ENCODE measurements at places on chromosomes 11 and 22.
A peak's percentile ranks its signal among the peaks of the same experiment; 100 is the strongest.

DNA sequence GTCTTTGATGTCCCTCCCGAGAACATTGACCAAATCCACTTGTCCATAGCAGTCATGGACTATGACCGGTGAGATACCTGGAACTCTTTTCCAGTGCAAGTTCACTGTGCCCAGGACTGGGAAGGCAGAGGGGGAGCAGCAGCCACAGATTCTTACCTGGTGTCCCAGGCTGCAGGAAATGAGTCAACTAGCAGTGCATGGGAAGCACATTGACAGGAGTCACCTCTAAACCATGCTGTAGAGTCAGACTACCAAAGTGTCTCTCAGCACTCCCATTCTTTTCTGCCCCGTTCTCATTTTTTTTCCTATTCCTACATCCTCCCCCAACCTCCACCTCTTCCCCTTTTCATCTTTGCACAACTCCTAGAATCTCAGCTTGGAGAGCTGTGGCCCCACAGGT lies 67.2 kb upstream of the OLFML1 start:
- no peak for DNase-seq

DNA sequence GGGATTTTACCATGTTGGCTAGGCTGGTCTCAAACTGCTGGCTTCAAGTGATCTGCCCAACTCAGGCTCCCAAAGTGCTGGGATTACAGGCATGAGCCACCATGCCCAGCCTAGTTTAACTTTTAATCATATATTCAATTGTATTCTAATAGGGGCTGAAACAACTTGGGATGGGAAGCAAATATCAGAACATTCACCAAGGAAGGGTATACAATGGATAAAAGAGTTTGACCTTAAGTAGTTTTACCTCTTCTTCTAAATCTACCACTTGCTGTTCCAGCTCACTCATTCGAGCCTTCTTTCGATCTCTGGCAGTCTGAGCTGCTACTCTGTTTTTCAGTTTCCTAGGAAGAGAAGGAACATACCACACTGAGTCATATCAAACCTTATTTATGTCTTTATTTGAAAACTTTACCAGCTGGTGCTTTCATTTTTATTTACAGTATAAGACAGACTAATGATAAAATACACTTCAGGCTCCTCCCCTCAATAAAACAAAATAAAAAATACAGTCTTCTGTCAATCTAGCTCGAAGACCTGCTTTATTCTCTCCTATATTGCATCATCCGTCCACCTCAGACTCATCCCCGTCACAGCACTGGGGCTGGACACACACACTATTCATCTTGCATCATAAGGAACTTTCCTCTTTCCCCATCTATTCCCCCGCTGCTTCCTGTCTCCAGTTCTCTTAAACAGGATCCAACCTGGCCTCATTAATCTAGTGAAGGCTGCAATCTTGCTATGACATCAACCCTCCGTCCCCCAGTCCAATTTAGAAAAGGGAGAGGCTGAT lies 1.4 kb downstream of the XBP1 start:
- peak; percentile 81 for DNase-seq

GRCh38 chr22:49420651-49421050 lies 407.0 kb downstream of the BRD1 start:
- DNase-seq, result no peak

- DNase-seq, result no peak
These were observed 231.9 kb upstream of the ISX start for GRCh38 chr22:34834059-34834458.

- DNase-seq, result no peak
These were observed 4.8 kb upstream of the CAT start for GRCh38 chr11:34433899-34434298.

GRCh38 chr22:45006111-45006963 lies 3.5 kb downstream of the PHF21B start:
- no peak for DNase-seq

DNA sequence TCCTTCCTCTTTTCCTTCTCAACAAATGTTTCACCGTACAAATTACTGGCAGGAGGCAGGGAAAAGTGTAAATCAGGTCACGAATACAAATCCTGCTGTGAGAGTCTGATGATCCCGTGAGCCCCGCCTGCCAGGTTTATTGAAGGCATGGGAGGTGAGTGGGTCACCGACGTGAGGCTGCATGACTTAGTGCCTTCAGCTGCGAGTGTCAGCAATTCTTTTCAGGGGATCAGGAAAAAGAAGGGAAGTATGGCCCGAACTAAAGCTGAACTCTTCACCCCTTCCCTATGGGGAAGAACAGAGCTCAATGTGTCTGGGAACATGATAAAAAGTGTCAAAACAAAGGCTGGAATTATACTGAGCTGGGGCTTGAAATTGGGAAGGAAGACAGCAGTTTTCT lies 166.2 kb downstream of the OPCML start:
- DNase-seq, result no peak

DNA sequence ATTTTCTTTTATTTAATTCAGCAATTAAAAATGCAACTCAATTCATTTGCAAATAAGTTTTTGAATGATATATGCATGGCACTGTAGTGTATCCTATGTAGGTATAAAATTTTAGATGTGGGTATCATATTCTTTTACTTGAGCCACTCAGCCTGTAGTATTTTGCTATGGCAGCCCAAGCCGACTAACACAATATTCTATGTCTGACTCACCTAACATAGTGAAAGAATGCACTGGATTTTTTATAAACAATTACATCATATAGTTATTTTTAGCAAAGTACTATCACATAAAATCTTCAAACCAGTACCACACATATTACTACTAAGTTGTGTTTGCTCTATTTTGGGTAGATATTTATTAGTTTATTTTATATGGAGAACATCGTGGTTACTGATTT lies 21.9 kb upstream of the GRIA4 start:
- DNase-seq, result peak; percentile 52

DNA sequence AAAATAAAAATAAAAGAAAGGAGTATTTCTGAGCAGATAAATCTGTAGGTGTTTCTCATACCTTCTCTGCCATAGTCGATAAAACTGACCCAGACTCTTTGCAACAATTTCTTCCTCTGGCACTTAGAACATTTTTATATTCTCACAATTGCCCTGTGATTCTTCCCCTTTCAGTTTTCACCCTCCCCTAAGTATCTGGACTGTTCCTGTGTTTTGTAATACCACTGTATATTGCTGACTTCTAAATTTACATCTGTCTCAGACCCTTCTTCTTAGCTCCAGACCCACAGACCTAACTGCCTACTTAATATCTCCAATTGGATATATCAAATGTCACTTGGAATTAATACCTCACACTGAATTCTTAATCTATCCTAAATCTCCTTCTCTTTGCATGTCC lies 133.4 kb upstream of the DDI1 start:
- no peak for DNase-seq

GRCh38 chr11:15800111-15800800 lies 556.1 kb downstream of the SOX6 start:
- peak; percentile 4 for DNase-seq
